ENCODE measurements at places on chromosomes 1 and 21. TPM values are rescaled to one million over a fixed set of nuclear protein-coding genes. Genes with fewer than 3 reads are reported as not detected.

- DNase-seq, result no peak
These were observed 39.0 kb upstream of the ARHGEF16 start for GRCh38 chr1:3415260-3416090.

DNA sequence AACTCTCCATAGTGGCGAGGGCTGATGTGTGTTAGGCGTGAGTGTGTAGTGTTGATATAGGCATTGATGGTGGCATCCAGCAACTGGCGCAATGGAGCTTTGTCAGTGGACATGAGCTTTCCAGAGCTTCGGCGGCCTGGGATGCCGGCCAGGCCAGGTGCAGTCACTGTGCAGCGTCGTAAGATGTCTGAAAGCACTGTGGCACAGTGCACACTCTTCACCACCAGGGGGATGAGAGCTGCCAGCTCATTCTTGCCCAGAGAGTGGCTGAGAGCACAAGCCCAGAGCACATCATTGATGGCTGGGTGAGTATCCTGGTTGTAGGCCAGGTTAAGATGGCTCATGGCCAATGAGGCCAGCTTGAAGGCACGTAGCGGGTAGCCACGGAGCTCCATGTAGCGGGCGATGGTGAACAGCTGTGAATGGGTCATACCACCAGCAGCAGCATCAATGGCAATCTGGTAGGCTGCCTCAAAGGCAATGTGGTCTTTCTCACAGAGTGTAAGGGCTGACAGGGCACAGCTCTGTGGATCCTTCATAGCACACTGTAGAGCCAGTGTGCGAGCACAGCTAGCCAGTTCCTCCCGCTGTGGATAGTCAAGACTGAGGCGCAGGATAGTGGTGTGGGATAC lies 6.7 kb downstream of the UROD start:
- DNase-seq, result no peak

DENND2C gene
- polyA plus RNA-seq, result 7.0 TPM

KANK4 gene
- polyA plus RNA-seq, result 10.5 TPM

LMO4 gene
- 49.3 TPM for polyA plus RNA-seq

DNA sequence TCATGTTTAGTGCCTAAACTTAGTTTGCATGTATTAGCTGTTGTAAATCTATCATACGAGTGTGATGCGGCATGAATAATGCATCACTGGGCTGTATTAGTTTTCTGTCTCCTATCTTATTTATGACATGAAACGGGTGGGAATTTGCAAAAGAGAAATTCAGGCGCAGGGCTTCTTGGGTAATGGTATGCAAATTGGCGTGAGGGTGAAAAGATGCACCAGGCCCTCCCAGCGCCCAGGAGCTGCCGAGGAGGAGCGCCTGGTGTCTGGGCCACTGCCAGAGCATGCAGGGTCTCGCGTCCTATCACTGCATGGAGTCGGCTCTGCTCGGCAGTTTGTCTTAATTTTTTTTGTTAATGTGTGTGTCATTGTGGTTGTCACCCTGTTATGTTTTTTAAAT lies 82.9 kb upstream of the ACTL8 start:
- DNase-seq, result no peak

DNA sequence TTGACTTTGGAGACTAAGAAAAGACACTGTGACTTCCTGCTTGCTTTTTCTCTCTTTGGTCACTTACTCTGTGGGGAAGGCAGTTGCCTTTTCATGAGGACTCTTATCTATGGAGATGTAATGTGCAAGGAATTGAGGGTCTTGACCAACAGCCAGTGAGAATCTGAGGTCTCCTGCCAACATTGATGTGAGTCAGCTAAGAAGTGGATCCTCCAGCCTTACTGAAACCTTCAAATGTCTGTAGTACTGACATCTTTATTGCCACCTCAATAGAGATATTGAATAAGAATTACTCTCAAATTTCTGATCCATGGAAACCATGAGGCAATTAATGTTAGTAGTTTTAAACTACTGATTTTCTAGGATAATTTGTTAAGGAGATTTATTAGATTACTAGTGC lies 598.4 kb downstream of the ADGRL2 start:
- no peak for DNase-seq

LAD1 gene
- 34.2 TPM for polyA plus RNA-seq

KIF21B gene
- polyA plus RNA-seq, result 0.86 TPM

FASLG gene
- 0.20 TPM for polyA plus RNA-seq
